ELF-1 (cell line): ENCODE measurements at places on chromosomes 4 and X.

DNA sequence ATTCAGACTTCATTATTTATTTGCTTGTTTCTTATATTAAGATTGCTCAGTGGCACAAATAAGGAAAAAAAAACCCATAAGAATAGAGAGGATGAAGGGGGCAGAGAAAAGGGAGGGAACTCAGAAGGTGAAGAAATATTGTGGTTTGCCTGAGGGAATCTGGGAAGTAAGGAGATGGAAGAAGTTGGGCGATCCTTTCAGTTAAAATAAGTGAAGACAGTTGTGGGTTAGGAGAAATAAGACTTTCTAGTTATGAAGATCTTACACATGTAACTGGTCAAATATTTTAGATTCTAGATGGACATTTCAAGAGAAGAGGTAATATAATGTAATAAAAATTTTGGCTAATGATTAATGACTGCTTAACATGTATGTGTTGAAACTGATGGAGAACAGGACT, 138.7 kb upstream of the LIMCH1 start:
- DNase-seq, result no peak

DNA sequence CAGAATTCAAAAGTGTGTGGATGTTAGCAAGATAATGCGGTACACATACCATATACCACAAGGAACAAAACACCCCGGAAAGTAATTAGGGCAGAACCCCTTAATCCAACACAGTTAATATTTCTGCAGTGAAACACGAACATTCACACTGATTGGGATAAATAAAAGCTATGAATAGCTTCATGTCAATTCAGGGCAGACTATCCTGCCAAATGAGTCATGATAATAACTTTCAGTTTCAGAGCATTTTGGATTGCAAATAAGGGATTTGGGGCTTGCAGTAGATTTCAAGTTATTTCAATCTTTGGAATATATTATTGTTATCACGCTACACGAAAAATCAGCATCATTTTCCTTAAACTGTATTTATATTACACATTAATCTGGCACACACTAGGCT, 24.3 kb downstream of the IRF2 start:
- DNase-seq, result no peak

- peak; percentile 90 for DNase-seq
These were observed at the start of gene ZRSR2 for GRCh38 chrX:15789979-15790768. Gene ZRSR2 (plus strand): TSS chrX:15790484. CDS start chrX:15790496, 12 bp downstream.

GRCh38 chrX:1152090-1152489, 60.4 kb downstream of the CRLF2 start:
- no peak for DNase-seq

DNA sequence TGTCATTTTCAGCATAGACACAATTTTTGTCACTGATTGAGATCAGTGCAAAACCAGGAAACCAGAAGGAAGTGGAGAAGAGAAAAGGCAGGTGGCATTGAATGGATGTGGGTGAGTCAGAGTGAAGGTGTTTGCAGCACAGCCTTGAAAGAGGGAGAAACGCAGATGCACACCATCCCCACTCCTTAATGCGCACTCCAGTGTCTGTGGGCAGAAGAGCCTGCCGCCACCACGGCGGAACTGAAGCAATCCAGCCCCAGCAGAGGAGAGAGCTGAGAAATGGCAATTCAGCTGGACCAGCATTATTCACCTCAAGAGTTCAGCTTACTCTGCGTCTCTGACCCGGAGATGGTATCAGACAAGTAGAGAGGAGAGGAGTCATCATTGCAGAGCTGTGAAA, 393.1 kb upstream of the FRG1 start:
- no peak for DNase-seq

GRCh38 chr4:101285985-101286384, 61.3 kb downstream of the PPP3CA start:
- no peak for DNase-seq

- DNase-seq, result no peak
These were observed 274.8 kb upstream of the TENM3 start for GRCh38 chr4:181968371-181968770.

DNA sequence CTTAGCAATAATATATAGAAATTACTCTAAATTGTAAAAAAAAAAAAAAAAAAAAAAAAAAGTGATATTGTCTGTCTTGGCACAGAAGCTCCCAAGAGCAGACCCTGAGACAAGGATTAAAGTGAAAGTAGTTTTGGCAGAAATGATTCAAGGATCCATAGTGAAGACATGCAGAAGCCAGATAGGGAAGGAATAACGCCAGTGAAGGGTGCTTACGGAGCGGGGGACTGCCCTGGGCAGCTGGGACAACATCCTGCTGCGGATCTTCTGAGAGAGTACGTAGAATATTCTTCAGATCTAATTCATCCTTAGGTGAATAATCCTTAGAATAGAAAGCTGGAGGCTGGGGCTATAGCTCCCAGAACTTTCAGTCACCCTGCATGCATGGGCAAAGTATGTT, 39.8 kb downstream of the ARHGAP24 start:
- DNase-seq, result no peak

GRCh38 chr4:88240297-88240714, 44.1 kb downstream of the PPM1K start:
- DNase-seq, result no peak

GRCh38 chr4:53763813-53764597, 172.7 kb upstream of the LNX1 start:
- no peak for DNase-seq

GRCh38 chr4:107743532-107743931, 23.5 kb upstream of the PAPSS1 start:
- DNase-seq, result no peak

DNA sequence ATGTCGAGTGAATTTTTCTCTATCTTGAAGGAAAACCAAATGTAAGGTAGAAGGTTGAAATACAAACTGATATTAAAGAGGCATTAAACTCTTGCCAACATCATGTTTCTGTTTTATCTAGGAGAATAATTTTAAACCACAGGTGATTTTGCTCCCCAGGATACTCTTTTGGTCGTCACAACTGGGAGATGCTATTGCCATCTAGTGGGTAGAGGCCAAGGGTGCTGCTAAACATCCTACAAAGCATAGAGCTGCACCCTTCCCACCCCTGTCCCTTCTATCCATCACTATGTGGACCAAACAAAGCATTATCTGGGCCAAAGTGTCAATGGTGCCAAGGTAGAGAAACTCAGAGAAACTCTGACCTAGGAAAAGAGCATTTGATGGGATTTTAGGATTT, 154.6 kb upstream of the MAGEB2 start:
- DNase-seq, result peak; percentile 31

GRCh38 chr4:88759039-88759894, 61.6 kb upstream of the NAP1L5 start:
- peak; percentile 38 for DNase-seq

DNA sequence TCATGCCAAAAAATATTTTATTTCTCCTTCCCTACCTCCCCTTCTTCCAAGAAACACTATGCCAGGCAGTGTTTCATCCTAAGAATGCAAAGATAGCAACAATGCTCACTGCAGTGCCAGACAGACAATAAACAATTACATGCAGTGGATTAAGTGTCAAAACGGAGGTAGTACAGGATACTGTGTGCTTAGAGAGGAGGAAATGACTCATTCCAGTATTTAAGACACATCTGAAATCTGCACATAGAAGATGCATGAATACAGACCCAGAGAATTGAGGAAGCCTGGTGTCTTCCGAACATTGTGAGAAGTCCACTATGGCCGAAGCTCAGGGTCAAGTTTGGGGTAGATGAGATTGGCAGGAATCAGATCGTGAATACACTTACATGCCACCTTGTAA, 326.4 kb downstream of the PPP3CA start:
- no peak for DNase-seq

DNA sequence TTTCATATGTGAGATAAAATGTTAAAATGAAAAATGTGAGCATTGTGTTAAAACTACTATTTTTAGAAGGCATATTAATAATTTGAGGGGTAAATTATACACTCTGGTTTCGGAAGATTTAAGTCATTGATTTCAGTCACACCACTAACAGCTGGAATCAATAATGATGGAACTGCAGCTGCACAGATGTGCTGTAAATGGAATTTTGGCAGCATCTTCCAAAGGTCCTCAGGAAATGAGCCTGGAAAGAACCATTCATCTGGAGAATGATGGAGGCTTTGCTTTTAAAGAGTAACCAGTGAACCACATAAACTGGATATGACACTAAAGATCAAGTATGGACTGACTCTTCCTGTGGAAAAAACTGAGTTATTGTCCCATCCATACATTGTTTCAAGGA, 759.0 kb upstream of the EPHA5 start:
- DNase-seq, result no peak

DNA sequence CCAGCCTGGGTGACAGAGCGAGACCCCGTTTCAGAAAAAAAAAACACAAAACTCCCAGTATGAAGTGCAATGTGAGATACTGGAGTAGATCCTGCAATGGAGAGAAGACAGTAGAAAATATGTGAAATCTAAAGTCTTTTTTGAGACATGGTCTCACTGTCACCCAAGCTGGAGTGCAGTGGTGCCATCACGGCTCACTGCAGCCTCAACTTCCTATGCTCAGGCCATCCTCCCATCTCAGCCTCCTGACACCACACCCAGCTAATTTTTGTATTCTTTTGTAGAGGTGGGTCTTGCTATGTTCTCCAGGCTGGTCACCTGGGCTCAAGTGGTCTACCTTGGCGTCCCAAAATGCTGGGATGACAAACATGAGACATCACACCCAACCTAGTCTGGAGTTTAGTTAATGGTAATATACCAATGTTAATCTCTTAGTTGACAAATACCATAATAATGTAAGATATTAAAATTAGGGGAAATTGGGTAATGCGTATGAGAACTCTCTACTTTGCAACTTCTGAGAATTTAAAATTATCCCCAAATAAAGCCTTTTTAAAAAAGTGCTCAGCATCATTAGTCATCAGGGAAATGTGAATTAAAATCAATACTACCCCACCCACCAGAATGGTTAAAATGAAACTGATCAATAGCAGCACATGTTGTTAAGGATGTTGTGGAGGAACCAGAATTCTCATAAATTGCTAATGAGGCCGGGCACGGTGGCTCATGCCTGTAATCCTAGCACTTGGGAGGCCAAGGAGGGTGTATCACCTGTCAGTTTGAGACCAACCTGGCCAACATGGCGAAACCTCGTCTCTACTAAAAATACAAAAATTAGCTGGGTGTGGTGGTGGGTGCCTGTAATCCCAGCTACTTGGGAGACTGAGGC, 15.0 kb downstream of the RBMX start:
- no peak for DNase-seq

GRCh38 chrX:3252744-3253143, 93.7 kb downstream of the MXRA5 start:
- DNase-seq, result no peak

GRCh38 chr4:110306303-110306702, 107.9 kb upstream of the ELOVL6 start:
- DNase-seq, result no peak

GRCh38 chrX:149497626-149498025, 7.5 kb downstream of the IDS start:
- peak; percentile 23 for DNase-seq

GRCh38 chr4:2510351-2511259, 25.8 kb upstream of the FAM193A start:
- DNase-seq, result no peak

DNA sequence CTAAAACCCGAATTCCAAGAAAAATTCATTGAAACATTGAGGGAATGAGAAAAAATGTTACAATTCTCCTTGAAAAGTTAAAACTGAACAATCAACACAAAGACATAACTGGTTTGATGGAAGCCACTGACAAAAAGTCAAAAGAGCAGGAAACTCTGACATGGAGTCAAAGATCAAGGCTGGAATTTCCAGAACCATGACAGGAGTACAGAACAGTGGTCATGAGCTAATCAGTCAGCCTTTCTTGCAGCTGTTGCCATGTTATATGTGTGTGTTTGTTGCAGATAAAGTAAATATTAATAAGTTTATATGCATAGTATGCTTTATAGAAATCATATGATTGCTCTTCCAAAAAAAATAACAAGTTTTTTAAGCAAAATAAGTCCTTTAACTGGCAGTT, 184.7 kb upstream of the HCCS start:
- no peak for DNase-seq

- no peak for DNase-seq
These were observed 85.5 kb downstream of the BMPR1B start for GRCh38 chr4:94843216-94843615.

- DNase-seq, result peak; percentile 98
These were observed 46.7 kb downstream of the FGF16 start for GRCh38 chrX:77493677-77494553.

DNA sequence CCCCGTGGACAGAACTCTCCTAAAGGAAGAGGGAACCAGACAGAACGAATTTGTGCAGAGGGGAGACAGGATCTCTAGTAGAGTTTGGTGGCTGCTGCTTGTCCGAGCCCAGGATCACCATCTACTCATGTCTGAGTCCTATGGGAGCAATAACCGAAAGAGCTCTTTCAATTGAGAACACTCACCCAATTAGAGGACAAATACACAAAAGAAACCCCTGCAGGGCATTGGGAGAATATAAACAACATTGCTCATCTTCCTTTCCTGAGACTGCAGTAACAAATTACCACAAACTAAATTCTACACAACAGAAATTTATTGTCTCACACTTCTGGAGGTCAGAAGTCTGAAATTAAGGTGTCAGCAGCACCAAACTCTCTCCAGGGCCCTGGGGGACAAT, 65.6 kb downstream of the SPINK2 start:
- peak; percentile 64 for DNase-seq

- DNase-seq, result no peak
These were observed 100.6 kb downstream of the LUZP4 start for GRCh38 chrX:115390078-115390477.

- no peak for DNase-seq
These were observed 156.4 kb upstream of the BOD1L1 start for GRCh38 chr4:13783800-13784411.

DNA sequence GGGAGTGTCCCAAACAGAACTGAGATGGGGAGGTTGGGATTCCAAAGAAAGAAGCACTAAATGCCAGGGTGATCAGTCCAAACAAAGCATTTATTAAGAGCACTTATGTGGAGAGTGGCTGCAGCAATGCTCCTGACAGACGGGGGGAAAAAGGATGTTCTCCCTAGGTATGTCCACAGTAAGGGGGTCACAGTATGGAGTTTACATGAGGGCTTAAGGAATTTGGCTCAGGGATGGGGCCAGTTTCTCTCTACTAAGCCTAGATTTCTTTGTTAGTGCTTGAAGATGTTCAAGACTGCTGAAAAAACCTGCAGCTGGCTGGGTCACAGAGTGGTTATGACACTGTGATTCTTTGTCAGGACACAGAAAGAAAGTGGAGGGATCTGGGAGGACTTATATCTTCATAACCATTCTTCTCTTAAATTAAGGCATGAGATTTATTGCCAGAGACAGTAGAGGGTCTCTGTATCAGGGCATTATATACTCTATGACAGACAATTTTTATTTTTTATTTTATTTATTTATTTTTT, 1468.0 kb downstream of the C4orf33 start:
- DNase-seq, result no peak

- no peak for DNase-seq
These were observed 13.0 kb upstream of the SLC16A2 start for GRCh38 chrX:74408304-74408703.

GRCh38 chr4:112170451-112170993, 25.3 kb downstream of the FAM241A start:
- no peak for DNase-seq
